Activated gamma-delta T cell treated with Interleukin-2 at 50 U/mL for 16 hours (primary cell): ENCODE measurements at places on chromosomes 12 and 14.

GRCh38 chr14:78758333-78758732, 588.2 kb downstream of the NRXN3 start:
- DNase-seq, result no peak

DNA sequence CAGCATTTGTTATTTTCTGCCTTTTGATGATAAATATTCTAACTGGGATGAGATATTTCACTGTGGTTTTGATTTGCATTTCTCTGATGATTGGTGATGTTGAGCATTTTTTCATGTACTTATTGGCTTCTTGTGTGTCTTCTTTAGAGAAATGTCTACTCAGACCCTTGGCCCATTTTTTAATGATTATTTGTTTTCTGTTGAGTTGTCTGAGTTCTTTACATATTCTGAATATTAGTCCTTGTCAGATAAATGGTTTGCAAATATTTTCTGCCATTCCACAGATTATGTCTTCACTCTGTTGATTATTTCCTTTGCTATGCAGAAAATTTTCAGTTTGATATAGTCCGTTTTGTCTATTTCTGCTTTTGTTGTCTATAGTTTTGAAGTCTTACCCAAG, 317.0 kb downstream of the CEP128 start:
- DNase-seq, result no peak

DNA sequence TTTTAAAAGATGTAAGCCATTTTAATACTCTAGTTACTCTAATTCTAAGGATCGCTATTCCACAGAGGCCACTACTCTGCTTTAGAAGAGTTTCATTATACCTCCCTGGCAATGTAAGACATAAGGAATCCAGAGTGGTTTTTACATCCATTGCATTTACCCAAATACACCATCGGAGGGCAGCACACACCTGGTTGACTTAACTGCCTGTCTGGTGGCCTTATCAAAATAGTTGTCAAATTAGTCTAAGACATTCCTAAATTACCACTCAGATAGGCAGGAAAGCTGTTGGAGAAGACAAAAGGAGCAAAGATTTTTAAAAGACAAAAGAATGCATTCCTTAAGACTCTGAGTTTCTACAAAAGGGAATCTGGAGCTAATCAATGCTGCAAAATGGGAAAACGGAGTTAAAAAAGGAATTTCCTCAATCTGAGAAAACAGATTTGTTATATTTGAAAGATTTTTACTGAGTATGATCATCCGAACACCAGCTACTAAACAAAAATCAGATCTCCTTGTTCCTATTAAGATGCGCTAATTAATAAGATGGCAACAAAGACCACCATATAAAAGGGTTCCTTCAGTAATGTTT, 33.8 kb upstream of the FGD4 start:
- DNase-seq, result peak; percentile 29

- no peak for DNase-seq
Observed at GRCh38 chr12:88011755-88012154, 17.4 kb downstream of the C12orf50 start.

DNA sequence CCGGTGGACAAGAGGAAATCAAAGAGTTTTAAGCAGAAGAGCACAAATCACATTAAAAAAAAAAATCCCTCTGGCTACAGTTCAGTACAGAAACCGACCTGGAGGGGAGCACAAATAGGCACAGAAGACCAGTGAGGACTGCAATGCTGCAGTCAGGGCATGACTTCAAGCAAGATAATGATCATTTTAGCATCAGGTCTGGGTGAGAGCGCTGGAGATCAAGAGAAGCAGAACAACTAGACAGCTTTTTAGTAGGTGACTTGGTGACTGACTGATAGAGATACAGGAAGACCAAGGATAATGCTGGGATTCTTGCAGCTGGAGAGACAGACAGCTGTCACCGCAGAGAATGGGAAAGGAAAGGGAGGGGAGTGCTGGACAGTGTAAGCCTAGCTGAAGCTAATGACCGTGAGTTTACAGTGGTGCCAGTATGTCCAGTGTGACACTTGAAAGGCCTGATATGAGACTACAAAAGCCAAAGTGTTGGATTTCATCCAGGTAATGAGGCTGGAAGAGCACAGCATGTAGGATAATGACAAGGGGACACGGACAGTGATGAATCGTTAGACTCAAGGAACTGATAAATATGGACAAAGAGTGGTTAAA, 5.6 kb downstream of the NFYB start:
- DNase-seq, result no peak

- DNase-seq, result no peak
Observed at GRCh38 chr12:91040096-91040755, 17.6 kb downstream of the KERA start.

DNA sequence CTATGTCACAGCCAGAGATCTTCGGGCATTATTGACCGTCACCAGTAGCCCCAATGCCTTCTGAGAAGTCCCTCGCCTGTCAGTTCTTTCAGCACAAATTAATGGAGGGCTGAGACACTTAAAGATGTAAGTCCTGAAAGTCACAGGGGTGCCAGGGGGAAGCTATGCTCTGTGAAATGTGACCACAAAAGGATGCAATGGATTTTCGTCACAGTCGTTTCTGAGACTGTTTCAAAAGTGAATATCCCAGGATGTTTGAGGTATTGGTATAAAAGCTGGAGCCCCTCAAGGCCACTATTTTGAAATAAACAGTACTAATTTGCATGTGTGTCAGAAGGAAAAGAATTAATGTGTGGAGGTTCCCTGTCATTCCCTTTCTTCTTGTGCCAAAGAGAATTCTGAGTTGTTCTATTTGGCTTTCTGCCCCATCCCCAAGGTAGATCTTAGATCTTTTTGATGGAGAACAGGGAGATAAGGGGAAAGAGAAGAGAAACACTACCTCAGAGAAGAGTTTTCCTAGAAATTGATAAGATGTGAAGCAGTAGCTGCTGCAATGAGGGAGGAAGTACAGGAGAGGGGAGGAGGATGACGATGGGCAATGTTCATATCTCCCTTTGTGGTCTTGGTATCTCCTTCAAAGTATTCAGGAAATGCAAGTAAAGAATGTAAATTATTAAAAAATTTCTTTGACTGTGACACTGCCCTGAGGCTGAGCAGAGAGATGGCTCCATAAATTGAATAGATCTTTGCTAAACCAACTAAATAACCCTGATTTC, 101.8 kb upstream of the NAP1L1 start:
- DNase-seq, result no peak

DNA sequence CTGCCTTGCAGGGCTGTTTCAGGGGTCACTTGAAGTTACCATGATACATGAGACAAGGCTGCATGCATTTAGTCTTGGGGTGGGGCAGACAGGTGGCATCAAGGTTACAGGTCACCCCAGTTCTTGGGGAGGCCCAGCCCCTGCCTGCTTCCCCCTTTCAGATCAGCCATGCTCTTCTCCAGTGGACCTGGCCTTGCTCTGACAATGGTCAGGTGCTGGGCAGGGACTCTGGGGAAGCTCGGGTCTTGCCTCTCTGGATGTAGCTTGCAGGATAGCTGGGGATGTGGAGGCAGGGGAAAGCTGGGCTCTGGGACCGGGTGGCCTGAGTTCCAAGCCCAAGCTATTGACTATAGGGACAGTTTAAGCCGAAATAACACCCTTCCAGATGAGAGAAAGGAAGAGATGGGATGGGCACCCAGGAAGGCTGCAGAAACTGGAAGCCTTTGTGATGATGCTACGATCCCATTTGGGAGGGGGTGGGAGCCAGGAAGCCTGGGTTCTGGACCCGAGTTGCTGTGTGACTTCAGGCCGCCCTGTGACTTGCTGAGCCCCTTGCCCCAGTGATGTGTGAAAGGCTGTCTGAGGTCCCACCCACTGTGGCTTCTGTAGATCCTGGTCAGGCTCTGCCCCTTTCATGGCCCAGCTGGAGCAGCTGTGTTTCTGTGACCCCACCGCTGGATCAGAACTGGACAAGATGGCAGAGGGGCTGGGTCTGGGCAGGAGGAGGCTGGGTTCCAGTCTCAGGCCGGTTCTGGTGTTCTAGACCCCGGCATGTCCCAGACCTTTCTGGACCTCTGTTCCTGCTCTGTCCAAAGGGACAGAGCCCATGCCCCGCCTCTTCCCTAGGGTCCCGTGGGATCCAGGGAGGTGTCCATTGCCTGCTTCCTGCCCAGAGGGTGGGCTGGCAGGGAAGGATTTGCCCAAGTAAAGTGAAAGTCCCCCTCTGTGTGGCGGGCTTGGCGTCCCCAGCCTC, 2.1 kb downstream of the TNFAIP2 start:
- no peak for DNase-seq

DNA sequence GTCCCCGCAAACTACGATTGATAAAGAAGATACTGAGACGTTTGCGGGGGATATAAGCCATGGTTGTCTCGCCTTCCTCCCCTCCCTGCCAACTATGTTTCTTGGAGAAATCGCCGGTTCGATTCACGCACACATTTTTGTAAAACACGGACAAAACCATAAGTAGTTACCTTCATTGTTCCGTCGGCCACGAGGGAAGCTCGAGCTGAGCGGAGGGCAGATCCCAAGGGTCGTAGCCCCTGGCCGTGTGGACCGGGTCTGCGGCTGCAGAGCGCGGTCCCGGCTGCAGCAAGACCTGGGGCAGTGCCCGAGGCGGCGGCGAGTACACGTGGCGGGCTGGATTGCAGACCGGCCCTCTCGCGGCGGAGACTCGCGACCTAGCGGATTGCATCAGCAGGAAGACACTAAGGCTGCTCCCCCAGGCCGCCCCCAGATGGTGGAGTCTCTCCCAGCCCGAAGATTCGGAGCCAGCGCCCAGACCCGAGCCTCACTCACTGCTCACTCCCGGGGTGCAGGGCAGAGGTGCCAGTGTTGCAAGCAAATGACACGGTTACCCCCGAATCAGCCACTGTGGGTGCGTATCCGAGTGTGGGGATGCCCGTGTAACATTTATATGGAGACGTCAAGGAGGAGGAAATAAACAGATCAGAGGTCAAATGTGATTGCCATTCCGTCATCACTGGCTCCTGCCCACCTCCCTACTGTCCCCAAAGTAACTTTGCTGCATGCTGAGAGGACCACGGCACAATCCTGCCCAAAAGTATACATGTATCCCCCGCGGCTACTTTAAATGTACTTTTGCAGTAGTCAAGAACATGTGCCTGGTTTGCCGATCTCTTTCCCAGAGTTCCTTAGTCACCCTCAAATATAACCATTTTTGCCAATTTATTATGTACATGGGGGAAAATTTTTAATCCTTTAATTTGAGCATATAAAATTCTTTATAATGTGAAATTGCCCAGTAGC, at the start of gene BCAT1:
Gene BCAT1, minus strand, starts transcription at position 345 of the 966 bp plus-strand sequence. Its CDS starts 169 bp downstream, at position 176.
- DNase-seq, result peak; percentile 22

DNA sequence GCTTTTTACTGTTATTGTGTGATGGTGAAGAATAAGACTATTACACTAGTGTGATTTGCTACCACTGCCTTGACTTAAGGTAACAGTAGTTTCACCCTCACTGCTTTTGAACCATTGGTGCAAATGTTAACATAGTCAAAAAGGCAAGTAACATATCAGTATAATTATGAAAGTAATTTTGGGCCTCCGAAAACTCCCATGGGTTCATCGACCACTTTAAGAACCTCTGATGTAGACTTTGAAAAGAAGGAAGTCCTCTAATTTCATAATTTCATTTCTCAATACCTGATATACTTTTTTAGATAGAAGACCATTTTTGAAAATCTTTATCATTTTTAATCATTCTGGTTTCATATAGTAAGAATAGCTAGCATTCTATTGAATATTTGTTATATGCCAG, 57.7 kb downstream of the ETNK1 start:
- no peak for DNase-seq

DNA sequence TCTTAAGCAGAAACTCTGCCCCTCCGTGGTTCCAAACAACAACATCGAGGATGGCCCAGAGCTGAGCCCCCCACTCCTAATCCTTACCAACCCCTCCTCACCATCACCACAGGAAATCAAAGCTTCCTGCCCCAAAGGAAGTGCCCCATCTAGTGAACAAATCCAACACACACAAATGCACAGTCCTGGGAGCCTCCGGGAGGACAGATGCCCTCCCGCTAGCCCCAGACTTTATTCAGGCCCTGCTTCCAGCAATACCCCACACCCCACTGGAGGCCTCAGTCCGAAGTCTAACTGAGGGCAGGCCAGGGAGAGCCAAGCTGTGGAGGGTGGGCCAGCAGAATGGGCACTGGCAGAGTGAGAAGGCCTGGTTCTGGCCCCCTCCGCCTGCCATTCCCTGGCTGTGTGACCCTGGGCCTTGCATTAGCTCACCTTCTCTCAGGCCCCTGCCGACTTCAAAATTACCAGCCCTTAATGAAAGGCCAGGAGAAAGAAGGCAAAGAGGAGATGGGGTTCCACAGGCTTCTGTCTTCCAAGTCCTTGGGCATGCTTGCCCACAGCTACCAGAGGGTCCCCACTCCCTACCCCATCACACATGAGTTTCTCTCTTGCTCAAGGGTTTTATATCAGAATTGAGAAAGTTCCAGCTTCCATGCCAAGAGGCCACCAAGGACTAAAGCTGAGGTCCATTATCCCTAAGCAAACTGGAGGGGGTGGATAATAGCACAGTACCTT, 2.3 kb downstream of the HDAC7 start:
- no peak for DNase-seq

- DNase-seq, result no peak
Observed at GRCh38 chr12:116382686-116383530, 105.4 kb upstream of the MED13L start.

GRCh38 chr14:99507860-99508640, 26.8 kb downstream of the CCNK start:
- DNase-seq, result no peak

DNA sequence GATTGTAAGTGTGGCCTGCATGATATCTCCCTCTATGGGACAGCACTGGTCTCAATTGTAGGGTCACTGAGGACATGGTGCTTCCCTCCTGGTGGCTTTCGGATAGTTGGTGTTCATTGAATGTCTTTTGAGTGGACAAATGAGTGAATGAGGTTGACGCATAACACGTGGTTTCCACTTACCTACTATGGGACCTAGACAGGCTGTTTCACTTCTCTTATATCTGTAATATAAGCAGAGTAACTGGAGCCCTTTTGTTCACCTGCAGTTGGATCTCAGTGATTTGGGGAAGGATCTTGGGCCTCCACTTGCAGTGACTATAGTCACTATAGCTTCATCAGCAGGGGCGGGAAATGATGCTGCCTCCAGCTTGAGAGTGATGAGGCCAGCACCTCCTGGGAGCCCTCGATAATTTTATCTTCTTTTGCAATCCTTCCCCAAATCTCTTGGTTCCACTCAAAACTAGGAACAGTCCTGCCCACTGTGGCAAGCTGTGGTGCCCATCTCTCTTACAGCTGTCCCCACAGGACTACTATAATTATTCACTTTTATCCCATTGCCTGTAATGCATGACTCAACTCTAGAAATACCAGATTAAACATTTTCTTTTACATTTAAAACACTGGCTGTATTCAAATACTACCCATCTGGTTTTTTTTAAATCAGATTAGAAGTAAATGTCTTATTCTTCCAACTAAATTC, 242.9 kb downstream of the CHST11 start:
- DNase-seq, result no peak

DNA sequence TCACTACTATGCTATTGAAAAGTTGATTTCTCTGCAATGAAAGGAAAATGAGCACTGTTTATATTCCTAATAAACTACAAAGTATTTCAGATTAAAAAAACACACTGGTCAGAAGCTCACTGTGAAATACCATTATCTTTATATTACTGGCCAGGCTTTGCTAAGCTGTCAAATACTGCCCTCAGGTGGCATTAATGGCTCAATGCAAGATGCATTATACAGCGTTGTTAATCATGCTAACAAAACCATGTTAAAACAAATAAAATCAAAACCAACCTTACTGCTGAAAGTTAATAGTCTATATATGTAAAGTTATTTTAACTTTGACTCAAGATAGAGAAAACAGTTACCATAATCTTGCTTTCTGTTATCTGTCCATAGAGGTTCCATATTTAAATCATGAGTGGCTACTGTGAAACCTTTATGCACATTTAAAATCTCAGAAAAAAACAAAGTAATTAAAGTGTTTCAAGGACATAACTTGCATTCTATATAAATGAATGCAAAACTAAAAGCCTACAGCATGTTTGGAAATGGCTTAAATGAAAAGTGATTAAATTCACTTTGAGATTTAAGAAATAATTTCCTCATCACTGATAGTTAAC, 121.7 kb downstream of the RALGAPA1 start:
- DNase-seq, result peak; percentile 7
